Femur (tissue), 1 donor: ENCODE measurements at places on chromosomes 1 and 21.

DNA sequence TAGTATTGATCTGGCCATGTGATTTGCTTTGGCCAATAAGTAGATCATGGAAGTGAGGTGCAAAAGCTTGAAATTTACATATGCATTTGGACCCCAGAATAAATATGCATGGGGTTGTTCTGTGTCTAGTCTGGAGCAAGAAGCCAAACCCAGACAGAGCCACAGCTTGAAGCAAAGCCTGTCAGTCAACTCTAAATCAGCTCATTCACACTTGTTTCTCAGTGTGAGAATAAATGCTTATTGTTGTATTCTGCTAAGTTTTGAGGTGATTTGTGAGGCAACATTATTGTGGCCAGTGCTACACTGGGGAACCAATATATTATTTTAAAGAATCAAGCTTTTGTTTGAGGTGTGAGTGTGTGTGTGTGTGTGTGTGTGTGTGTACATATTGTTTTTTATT is 12.2 kb upstream of the PGLYRP3 start:
- no peak for DNase-seq

DNA sequence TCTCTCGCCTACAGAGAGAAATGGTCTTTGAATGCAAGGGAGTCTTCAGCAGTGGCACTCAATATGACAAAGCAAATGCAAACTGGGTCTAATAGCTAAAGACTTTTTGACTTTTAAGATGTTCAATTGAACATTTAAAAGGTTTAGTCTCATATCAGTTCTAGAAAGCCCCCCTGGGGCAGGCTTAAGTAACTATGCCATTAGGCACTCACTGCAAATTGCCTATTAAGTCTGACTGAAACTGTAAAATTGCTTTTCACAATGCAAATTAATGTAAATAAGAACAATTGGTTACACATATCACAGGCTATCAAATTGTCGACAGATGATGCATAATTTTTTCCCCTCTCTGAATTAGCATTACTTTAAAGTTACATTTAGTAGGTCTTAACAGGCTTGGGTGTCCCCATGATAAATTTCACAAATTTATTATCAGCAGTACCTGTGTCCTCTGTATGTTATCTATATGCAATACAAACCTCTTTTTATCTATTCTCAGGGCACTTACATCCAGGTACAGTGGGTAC is 329.1 kb downstream of the LRRIQ3 start:
- DNase-seq: no peak

GRCh38 chr1:88175631-88176226 is 508.3 kb upstream of the PKN2 start:
- DNase-seq: no peak

GRCh38 chr1:201405484-201405831 is 6.3 kb upstream of the LAD1 start:
- DNase-seq: no peak

GRCh38 chr1:199976496-199977144 is 50.9 kb upstream of the NR5A2 start:
- no peak for DNase-seq

DNA sequence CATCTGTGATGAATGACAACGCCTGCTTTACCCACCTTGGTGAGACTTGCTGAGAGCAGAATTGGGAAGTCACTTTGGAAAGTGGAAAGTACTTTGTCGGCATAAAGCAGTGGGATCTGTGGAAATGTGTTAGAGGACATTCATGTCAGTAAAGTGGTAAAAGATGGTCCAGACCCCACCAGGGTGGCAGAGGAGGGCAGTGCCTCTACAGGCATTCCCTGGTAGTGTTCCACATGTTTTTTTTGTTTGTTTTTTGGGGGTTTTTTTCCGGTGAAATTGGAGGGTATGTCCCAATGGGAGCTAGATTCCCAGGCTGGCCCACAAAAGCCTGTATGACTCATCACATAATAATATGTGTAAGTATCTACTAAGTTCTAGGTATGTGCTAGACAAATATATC is 80.6 kb downstream of the ELAVL4 start:
- no peak for DNase-seq

DNA sequence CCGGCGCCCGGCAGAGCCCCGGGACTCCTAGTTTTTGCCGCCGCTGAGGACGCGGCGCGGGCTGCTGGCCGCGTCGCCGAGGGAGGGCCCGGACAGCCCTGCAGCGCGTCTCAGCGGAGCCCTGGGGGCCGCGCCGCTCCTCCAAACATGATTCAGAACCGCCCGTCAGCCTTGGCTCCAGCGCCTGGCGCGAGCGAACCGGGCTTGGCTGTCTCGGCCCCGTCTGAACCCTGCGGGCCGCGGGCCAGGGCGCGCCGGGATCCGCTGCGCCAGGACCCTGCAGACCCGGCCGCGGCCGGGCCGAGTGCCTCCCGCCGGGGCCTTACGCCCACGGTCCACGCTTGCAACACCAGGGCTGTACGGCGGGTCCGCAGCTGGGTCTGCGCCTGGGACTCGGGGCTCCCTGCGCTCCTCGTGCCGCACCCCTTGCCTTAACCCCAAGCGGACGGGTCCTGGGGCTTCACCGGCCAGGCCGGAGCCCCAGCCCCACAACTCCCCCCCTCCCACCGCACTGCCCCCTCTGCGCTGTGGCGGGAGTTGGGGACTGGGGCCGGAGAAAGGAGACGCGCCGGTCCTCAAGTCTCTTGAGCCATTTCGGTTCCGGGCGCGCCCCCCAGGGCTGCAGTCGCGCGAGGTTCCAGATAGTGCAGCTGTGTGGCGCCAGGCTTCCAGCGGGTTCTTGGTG is 48.4 kb upstream of the CD34 start:
- peak; percentile 83 for DNase-seq

DNA sequence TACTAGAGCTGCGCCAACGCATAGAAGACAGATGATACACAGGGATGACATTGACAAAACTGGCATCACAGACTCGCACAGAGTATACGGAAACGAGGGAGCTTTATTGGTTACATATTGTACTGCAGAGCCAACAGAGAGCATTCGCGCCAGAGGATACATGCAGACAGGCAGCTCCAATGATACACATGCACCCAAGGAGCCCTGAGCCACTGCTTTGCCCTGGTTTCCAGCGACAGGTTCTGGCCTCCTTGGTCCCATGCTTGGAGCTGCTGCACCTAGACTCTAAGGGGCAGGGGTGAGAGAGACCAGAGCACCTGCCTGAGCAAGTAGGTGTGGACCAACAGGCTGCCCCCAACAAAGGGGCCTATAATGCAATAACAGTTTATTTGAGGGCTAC is 65.6 kb downstream of the KDM1A start:
- DNase-seq: no peak

- DNase-seq: no peak
These were observed 72.1 kb downstream of the SYT2 start for GRCh38 chr1:202638019-202638700.

GRCh38 chr1:171019971-171020370 is 70.7 kb upstream of the FMO3 start:
- no peak for DNase-seq
